ENCODE measurements at places on chromosomes 16 and 17.

DNA sequence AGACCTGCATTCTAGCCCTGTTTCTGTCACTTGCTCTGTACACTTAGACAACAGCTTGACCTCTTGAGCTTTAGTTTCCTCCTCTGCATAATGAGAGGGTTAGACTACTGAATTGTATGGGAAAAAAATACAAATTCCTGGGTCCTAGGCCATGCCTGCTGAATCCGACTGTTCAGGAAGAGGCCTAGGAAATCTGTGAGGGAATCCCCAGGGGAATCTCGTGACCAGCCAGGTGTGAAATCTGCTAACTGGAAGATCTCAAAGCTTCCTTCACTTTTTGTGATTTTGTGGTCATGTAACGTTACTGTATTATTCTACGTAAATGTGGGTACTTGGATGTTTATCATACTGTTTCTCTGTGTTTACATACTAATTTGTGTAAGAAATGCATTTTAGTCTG is 58.2 kb downstream of the CYLD start:
- no peak for DNase-seq

DNA sequence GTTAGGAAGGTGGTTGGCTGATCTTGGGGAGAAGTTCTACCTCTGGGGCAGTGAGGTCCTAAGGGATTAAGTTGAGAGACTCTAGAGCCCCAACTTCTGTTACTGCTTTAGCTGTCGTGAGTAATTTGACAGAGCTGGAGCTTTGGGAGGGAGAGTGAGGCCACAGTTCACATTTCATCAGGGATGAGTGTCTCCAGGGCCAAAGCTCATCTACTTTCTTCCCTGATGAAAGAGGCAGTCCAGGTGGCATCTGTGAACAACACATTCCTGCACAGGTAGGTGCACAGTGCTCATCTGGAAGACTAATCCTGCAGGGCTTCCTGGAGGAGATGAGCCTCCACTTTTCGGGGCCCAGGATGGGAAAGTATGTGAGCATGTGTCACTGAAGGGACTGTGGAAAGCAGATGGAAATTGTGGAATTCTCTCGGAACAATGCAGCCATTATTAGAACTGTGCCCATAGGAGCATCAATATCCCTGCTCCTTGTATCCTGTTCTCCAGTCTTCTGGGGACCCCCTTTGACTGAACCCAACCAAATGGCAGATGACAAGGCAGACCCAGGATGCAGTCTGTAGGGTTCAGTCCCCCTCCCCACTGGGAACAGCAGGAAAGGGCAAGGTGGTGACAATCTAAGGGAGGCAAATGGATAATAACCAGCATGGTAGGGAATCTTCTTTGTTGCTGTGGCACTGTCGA is 9.0 kb downstream of the DYNLL2 start:
- DNase-seq: no peak

DNA sequence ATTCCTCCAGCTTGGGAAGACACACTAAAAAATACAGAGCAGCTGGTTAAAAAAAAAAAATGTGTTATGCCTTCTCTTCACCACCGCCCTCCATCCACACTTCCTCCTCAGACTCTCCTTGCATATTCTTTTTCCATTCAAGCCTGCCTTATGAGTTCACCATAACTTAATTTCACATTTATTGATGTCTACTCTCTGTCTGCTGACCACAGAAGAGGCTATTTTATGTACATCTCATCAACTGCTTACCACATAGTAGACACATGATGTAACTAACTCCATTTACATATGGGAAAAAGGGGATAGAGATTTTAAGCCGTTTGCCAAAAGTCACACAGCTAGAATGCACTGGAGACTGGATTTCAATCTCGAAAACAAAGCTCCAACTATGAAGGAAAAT is 409.8 kb downstream of the CDH11 start:
- DNase-seq: no peak

DNA sequence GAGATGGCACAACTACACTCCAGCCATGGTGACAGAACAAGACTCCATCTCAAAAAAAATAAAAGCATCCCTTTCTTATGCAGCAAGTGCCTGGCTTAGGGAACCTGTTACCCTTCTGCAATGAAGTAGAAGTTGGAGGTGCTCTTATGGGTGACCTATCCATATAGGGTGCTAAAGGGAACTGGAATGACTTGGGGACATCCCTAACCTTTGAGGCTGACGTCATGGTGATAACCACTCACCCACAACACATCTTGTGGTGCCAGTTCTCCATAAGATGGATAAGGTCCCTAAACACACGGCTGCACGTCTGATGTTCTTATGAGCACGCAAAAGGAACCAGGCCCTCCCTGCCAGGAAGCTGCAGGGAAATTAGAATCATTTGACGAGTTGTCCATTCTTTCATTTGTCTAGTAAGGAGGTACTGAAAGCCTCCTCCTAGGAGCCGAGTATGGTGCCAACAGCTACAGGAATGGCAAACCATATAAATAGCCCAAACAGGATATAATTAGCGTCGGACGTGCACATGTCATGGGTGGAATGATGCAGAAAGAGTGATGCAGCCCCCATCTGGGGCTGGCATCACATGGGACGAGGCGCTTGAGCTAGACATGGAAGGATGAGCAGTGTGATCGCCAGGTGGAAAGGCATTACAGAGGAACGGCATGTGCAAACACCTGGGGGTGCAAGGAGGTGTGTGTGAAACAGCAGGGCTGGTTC is 52.5 kb downstream of the ARHGAP27 start:
- no peak for DNase-seq

GRCh38 chr17:40810494-40810893 is 10.7 kb upstream of the KRT28 start:
- no peak for DNase-seq

GRCh38 chr16:12043953-12044352 is 67.4 kb downstream of the SNX29 start:
- no peak for DNase-seq

DNA sequence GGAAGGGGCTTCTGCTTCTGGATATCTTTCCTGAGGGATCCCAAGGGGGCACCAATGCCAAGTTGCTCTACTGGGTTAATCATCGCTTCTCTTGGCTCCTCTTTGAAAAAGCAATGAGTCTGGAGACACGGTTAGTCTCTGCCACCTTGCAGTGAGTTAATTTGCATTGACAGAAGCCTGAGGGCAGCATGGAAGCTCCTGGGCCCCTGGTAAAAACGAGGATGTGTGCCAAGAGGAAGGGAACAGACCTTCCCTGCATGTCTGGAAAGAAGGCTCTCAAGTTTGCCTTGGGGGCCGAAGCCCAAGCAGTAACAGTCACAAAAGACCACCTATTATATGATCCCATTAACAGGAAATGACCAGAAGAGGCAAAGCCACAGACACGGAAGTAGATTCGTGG is 86.7 kb downstream of the IRX5 start:
- DNase-seq: no peak

- no peak for DNase-seq
Observed at GRCh38 chr17:76382351-76382802, 2.0 kb upstream of the SPHK1 start.

DNA sequence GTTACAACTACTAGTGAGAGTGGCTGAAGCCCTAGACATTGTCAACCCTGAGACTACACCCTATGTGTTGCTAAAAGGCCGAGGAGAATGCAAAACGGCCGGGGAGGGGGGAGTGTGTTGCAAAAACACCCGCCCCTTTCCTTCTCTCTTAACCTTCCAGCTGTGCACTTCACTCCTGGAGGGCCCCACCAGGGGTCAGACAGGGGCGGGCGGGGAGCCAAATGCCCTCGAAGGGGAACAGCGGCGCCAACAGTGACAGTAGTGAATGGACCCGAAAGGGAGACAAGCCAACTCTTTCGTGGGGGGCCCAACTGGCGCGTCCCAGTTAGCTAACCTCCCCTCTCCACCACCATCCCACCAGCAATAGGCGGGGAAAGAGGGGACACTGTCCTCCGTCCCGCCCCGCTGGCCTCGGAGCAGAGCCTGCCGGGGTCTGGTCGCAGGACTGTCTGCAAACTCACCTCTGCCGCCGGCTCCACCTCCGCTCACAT is 352 bp downstream of the MARF1 start:
- DNase-seq: peak; percentile 49

GRCh38 chr17:45231481-45232116 is 9.9 kb downstream of the FMNL1 start:
- no peak for DNase-seq

- no peak for DNase-seq
Observed at GRCh38 chr16:30903002-30903401, 6.6 kb downstream of the CTF1 start.

DNA sequence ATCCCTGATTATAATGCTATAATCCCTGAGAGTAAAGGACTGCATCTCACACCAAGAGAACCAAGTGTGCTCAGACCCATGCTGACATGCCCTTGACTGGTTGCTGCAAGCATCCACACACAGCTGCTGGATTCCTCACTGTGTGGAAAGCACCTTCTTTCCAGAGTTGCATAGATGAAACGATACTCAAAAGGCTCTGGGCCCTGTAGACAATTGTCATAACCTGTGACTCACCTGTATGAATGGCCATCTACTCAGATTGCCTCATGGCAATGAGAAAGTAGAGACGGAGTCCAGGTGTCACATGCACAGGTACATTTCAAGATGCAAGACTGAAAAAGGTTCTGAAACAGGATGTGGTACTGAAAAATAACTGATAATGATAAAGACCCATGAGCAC is 58.1 kb downstream of the MPHOSPH6 start:
- DNase-seq: no peak

DNA sequence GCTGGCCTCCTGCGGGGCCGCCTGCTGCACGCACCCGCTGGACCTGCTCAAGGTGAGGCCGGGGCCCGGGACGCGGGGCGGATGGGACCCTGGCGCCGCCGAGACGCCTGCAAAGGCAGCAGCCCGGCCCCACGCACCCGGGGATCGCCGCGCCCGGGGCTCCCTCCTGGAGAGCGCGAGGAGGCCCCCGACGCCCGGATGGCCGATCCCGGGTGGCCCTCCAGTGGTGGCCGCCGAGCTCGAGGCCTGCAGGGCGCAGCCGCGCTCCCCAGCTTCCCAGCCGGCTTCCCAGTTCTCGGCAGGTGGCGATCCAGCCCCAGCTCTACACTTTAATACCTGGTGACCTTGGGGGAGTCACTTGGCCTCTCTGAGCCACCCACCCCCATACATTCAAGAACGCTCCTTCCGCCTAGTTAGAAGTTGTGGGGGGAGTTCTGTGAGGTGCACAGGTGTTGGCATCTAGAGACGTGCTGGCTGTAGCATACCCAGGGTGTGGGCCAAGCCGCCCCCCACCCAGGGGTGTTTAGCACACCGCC is 452 bp downstream of the SLC25A10 start:
- no peak for DNase-seq

- no peak for DNase-seq
Observed at GRCh38 chr16:47018223-47018891, 44.9 kb upstream of the DNAJA2 start.

- no peak for DNase-seq
Observed at GRCh38 chr17:35171834-35172233, 22.4 kb downstream of the SLC35G3 start.

- no peak for DNase-seq
Observed at GRCh38 chr17:79185671-79186070, 111.0 kb downstream of the ENGASE start.

- no peak for DNase-seq
Observed at GRCh38 chr17:36856222-36856621, 81.1 kb upstream of the LHX1 start.

- no peak for DNase-seq
Observed at GRCh38 chr16:84502581-84502980, 1.9 kb downstream of the MEAK7 start.

GRCh38 chr16:27199235-27199586 is 4.1 kb upstream of the KDM8 start:
- no peak for DNase-seq

GRCh38 chr17:75767881-75768280 is 2.9 kb upstream of the GALK1 start:
- no peak for DNase-seq

- no peak for DNase-seq
Observed at GRCh38 chr16:67647111-67647651, 2.2 kb downstream of the CARMIL2 start.

DNA sequence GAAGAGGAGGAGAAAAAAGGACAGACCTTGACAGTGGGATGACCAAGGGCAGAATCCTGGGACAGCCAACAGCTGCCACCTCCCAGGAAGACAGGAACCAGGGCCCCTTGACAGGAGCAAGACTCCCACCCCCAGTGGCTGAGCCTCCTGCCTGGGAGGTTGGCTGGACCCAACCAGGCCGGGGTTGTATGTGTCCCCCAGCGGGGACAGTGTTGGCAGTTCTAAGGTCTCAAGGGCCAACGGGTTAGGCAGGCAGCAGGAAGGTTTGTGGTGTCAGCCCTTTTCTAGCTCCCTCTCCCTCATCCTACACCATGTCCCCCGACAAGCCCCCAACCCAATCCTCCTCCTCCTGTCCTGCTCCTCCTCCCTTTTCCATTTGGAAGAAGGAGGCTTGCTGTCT is 126.2 kb downstream of the MRM1 start:
- DNase-seq: no peak

DNA sequence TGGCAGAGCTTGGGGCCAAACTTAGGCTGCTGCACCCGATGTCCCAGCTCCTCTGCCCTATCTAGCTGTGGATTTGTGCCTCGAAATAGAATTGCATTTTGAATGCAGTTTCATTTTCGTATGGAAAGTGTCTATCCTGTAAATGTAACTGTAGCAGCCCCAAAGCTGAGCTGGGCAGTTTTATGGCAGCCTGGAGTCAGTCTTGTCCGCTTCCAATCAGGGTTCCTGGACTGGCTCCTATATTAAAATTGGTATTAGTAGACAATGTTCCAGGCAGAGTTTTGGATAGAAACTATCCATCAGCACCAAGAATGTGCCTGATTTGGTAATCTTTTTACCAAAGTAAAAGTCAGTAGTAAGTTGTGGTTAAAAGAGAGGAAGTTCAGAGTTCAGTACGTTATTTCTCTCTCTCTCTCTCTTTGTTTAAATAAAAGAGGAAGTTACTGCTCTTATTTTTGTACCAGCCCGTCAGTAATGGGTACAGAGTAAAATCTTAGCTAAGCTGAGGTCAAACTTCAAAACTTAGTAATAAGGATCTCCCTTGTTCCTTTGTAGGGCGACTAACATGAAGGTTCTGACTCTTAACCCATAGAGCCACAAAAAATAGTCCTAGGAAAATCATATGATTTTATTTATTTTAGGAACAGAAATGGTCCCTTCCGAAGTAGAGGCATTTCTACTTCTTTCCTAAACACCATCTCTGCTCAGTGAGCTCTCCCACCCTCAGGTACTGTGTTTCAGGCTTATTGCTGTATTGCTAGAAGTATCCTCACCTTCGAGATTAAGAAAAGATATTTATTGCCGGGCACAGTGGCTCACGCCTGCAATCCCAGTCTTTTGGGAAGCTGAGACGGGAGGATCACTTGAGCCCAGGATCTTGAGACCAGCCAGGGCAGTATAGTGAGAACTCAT is 28.0 kb downstream of the PRKCB start:
- no peak for DNase-seq

GRCh38 chr16:89102481-89103073 is 8.9 kb downstream of the ACSF3 start:
- no peak for DNase-seq

GRCh38 chr16:4990415-4990814 is 32.3 kb downstream of the SEC14L5 start:
- no peak for DNase-seq

DNA sequence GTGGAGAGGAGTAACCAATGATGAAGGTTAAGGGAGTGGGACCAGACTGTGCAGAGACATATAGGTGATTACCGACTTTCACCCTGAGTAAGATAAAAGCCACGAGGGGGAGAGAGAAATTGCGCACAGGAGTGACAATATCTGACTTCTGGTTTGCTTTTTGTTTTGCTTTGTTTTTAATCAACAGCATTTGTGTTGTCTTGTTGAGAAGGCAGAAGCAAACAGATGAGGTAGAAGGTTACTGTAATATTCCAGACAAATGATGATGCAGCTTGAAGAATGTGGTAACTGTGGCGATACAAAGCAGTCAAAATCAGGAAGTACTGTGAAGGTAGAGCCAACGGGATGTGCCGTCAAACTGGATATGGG is 7.5 kb downstream of the PELP1 start:
- no peak for DNase-seq

- DNase-seq: no peak
Observed at GRCh38 chr17:66322764-66323163, 20.4 kb downstream of the PRKCA start.
